ENCODE measurements at places on chromosomes 13 and 19. TPM values are rescaled to one million over a fixed set of nuclear protein-coding genes. Genes with fewer than 3 reads are reported as not detected.

Gene SPHK2
- total RNA-seq = 12.5 TPM

Gene NRTN
- 3.7 TPM for total RNA-seq

Gene SIGLEC12
- not detected for total RNA-seq

Gene ZNF729
- 0.16 TPM for total RNA-seq

Gene RGCC
- 38.8 TPM for total RNA-seq

Gene ZNF486
- 13.9 TPM for total RNA-seq

Gene HSD17B14
- total RNA-seq = 13.8 TPM

Gene SPACA6
- 12.0 TPM for total RNA-seq

Gene TSHZ3
- 14.8 TPM for total RNA-seq

Gene DIRAS1
- 11.7 TPM for total RNA-seq

Gene NUP58
- 145 TPM for total RNA-seq

Gene PEAK3
- 0.44 TPM for total RNA-seq

Gene ZNF99
- 1.3 TPM for total RNA-seq

Gene ZNF560
- not detected for total RNA-seq

Gene ZNF442
- total RNA-seq = 13.2 TPM

Gene PTGIR
- total RNA-seq = 2.5 TPM

Gene RFXANK
- 31.6 TPM for total RNA-seq

Gene AMER2
- total RNA-seq = 336 TPM

Gene RPL21
- 634 TPM for total RNA-seq

Gene ZNF490
- total RNA-seq = 15.2 TPM

Gene SYT3
- total RNA-seq = 6.8 TPM

Gene NLRP5
- not detected for total RNA-seq

Gene SHC2
- 22.5 TPM for total RNA-seq

Gene ZNF625
- 30.7 TPM for total RNA-seq

Gene RNASEH2A
- 20.2 TPM for total RNA-seq

Gene UCHL3
- total RNA-seq = 34.5 TPM

Gene SMARCA4
- total RNA-seq = 160 TPM

Gene ZNF44
- 28.1 TPM for total RNA-seq

Gene MEIOSIN
- total RNA-seq = not detected

Gene TRPM4
- total RNA-seq = 16.3 TPM

Gene RAP2A
- 75.9 TPM for total RNA-seq

Gene GAPDHS
- 0.38 TPM for total RNA-seq

Gene WDR87
- total RNA-seq = not detected

Gene ICAM1
- 15.1 TPM for total RNA-seq

Gene ZNF844
- 52.0 TPM for total RNA-seq

Gene ZNF730
- total RNA-seq = 10.0 TPM

Gene KIR3DL1
- total RNA-seq = 0.22 TPM

Gene OR10H2
- not detected for total RNA-seq

Gene SUGT1
- total RNA-seq = 82.7 TPM

Gene SSC5D
- 20.5 TPM for total RNA-seq

Gene FUZ
- total RNA-seq = 38.7 TPM

Gene CLIP3
- 34.6 TPM for total RNA-seq

Gene MBD3L5
- not detected for total RNA-seq
